Peyer's patch (tissue), 4 donors: ENCODE measurements at places on chromosomes 3 and 15. TPM values are rescaled to one million over a fixed set of nuclear protein-coding genes. Genes with fewer than 3 reads are reported as not detected.

The SEMA6D gene
- 115 TPM for total RNA-seq

The FANCD2OS gene
- not detected for total RNA-seq

The IGDCC3 gene
- total RNA-seq, result not detected

The CCR1 gene
- 0.95 TPM for total RNA-seq

- H3K4me1 ChIP-seq, result no peaks in the 10 kb centered on the region
- DNase-seq, result no peak
- H3K4me3 ChIP-seq, result no peak overlapping the region
Observed at GRCh38 chr15:74453925-74454763, 6.8 kb downstream of the UBL7 start.

DNA sequence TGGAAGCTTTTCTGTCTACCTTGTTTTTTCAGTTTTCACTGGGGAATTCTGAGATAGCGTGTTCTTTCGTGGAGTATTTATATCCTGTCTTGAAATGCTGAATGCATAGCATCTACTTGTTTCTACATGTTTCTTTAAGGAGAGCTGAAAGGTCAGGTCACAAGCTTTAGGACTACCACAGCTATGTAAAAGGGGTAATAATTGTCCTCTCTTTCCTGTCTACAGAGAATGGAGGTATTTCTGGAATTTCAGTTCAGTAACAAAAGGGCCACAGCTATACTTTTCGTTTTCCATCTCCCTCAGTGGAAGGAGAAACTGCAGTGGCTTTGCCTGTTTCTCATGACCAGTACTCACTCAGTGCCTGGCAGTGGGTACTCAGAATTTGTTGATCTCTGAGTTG, 4.7 kb downstream of the INAFM2 start:
- H3K4me1 ChIP-seq, result no peaks in the 10 kb centered on the region
- DNase-seq, result no peak
- H3K4me3 ChIP-seq, result no peak overlapping the region

DNA sequence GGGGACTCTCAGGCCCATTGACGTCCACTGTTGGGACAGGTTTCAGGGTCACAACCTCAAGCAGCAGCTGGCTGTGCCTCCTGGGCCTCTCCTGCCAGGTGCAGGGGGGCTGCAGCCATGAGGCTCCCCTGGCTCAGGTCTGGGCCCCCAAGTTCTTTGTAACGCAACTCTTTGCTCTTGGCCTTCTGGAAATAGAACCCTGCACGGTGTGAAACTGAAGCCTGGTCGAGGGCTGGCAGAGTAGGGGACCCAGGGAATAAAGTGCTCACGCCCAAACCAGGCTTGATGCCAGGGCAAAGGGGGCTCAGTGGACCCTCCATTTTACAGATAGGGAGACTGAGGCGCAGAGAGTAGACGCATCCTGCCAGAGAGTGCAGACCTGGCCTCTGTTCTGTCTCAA, 771 bp downstream of the CALML4 start:
- H3K27me3 ChIP-seq, result no peaks in the 10 kb centered on the region
- DNase-seq, result peak; percentile 30
- H3K4me1 ChIP-seq, result peaks cover 40% of the 10 kb centered on the region
- peak overlapping the region; percentile 63 for H3K4me3 ChIP-seq

DNA sequence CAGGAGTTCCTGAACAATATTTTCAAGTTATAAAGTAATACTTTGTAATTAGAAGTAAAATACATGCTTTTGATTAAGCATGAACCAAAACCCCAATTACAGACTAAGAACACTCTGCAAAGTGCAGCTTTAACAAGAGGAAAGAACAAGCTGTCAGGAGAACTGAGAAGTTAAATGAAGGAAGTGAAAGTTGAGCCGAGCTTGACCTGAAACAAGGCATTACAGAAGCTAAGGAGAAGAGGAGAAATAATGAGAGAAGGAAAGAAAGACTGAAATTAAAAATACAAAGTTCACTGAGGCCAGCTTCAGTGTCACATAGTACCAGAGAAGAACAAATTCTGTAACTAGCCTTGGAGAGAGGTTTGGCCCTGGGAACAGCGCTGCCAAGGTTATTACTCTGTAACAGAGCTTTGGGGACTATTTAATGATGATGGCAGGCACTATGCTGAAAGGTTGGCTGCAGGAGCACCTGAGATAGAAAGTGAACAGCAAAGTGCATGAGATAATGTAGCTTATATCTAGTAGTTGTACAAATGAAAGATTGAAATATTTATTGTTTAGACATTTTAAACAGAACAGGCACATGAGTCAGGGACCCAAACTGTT, 241.9 kb upstream of the PEX5L start:
- DNase-seq, result no peak
- H3K27ac ChIP-seq, result no peak overlapping the region
- no peaks in the 10 kb centered on the region for H3K36me3 ChIP-seq
- H3K4me1 ChIP-seq, result no peaks in the 10 kb centered on the region
- no peak overlapping the region for H3K4me3 ChIP-seq

DNA sequence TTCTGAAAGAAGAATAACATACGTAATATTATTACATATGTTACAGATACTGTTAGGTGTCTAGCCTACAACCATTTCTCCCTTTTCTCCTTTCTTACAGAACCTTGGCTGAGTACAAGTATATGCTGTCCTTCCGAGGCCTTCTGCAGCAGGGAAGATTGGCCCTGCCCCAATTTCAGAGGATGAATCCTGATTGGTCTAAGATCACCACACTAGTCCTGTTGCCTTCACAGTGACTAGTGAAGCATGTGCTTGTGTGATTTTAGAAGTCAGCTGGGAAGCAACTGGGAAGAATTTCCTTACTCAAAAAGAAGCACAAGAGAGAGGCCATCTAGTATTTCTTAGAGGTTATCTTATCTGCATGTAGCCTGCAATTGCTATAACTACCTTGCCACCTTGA, 30.6 kb upstream of the MECOM start:
- H3K4me3 ChIP-seq, result no peak overlapping the region
- no peak overlapping the region for H3K27ac ChIP-seq
- H3K36me3 ChIP-seq, result no peaks in the 10 kb centered on the region
- H3K4me1 ChIP-seq, result no peaks in the 10 kb centered on the region

DNA sequence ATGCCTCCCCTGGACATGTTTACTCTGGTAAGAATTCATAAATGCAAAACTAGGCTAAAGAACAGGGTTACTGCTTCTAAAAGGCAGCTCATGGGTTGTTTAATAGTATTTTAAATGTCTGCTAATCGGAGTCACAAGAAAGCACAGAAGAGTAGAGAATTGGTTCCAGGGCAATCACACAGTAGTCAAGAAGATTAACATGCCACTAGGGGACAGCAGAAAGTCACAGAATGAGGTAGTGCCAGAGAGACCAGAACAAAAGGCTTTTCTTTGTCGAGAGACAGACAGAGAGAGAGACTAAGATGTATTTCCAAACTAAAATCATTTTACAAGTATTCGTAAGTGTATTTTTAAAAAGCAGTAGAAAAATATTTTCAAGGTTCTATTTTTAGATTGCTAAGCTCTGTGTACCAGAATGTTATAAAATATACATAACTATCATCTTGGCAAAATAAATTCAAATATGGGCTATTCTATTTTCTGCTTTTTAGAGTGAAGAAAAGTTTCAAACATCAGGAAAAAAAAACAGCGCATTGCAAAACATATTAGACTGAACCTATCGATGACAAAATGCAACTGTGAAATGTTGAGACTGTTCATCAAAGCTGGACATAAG, 78.3 kb upstream of the CDIN1 start:
- no peak for DNase-seq
- H3K4me3 ChIP-seq, result no peak overlapping the region
- H3K27ac ChIP-seq, result no peak overlapping the region
- no peaks in the 10 kb centered on the region for H3K4me1 ChIP-seq

DNA sequence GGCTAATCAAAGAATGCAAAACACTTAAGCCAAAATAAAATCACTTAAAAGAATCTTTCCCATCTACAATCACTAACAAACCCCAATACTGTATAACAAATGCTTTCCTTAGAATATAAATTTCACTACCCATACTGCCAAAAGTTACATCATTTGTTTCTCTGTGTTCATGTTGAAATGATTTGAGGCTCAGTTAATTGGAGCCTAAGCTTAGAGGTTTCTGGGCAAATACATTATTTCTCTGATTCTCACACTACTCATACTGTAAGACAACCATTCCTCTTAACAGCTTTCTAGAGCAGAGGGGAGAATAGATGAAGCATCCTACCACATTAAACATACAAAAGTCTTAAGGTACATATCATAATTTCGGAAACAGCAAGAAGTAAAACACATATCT, 2.1 kb downstream of the RIOX2 start:
- no peaks in the 10 kb centered on the region for H3K4me1 ChIP-seq
- H3K27ac ChIP-seq, result no peak overlapping the region
- DNase-seq, result no peak
- H3K27me3 ChIP-seq, result no peaks in the 10 kb centered on the region

DNA sequence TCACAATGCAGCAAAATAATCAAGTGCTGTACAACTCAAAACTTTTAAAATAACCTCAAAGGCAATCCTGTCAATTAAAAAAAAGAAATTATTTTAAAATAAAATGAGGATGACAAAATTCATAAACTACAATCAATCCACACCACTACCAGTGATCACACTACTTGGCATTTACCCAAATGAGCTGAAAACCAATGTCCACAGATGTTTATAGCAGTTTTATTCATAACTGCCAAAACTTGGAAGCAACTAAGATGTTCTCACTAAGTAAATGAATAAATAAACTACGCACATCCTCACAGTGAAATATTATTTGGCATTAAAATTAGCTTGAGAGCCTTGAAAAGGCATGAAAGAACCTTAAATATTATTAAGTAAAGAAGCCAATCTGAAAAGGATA, 121.3 kb downstream of the STAG1 start:
- no peaks in the 10 kb centered on the region for H3K36me3 ChIP-seq
- H3K4me3 ChIP-seq, result no peak overlapping the region
- DNase-seq, result no peak
- no peak overlapping the region for H3K27ac ChIP-seq
- H3K27me3 ChIP-seq, result no peaks in the 10 kb centered on the region

GRCh38 chr15:31485431-31485830, 158.8 kb downstream of the KLF13 start:
- no peak overlapping the region for H3K27ac ChIP-seq
- no peak for DNase-seq
- no peak overlapping the region for H3K4me3 ChIP-seq
- H3K27me3 ChIP-seq, result no peaks in the 10 kb centered on the region

- H3K36me3 ChIP-seq, result no peaks in the 10 kb centered on the region
- no peak overlapping the region for H3K4me3 ChIP-seq
- DNase-seq, result no peak
- no peak overlapping the region for H3K27ac ChIP-seq
Observed at GRCh38 chr3:185632996-185633395, 46.9 kb downstream of the SENP2 start.

DNA sequence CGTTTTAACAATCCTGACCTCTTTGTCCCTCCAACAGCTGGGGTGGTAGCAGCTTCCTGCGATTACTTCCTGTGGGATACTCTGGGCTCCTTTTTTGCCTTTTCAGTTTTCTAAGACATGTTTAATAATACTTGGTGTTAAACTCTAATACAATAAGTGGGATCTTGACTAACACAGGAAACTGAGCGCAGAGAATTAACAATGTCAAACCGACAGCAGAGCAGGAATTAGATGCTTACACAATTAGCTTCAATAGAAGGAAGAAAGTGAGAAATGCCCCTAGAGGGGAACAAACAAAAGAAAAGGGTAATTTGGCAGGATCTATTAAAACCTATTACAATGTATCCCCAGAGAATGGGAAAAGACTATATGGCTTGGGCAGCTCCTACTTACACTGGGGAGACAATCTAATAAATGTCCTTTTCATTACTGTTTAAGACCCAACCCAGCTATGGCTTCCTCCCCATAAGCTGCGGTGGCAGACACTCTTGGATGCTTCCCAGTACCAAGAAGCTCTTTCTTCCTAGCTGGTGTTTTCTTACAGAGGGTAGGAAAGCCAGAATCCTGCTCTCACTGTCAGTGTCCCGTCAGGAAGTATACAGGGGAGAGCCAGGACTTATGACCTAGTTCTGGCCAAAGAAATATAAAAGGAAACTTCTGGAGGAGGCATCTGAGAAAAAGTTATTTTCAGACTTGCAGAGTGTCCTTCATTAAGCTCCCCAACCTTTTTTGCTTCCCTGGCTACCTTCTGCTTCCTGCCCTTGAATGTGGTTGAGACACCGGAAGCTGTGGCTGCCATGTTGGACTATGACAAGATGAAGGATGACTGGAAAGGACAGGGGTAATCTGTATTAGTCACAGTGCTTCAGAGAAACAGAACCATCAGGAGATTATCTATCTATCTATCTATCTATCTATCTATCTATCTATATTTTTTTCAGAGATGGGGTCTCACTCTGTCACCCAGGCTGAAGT, 194.1 kb upstream of the KBTBD8 start:
- no peak overlapping the region for H3K4me3 ChIP-seq
- H3K36me3 ChIP-seq, result no peaks in the 10 kb centered on the region
- no peaks in the 10 kb centered on the region for H3K27me3 ChIP-seq
- H3K4me1 ChIP-seq, result no peaks in the 10 kb centered on the region

DNA sequence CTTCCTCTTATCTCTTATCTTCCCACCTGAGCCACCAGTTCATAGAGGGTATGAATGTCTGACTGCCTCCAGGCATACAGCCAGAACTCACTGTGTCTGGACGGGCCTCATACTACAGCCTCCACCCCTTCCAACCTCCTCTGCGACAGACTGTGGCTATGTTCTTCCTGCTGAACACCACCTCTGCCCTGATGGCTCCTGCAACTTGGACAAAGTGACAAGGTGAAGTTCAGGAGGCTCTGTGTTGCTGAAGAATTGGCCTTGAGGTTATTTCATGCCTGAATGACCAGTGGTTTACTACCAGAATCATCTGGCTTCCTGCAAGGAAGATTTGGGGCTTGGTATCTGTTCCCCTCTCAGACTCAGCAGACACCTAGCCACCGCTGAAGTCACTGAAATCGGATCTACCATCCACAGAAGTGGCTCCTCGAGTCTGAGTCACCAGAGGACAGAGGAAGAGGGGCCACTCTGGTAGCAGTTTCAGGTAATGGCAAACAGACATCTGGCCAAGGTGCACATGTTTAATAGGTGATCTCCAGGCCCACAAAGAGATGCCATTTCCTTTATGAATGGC, 14.2 kb upstream of the ULK3 start:
- peak overlapping the region; percentile 45 for H3K27ac ChIP-seq
- no peak overlapping the region for H3K4me3 ChIP-seq
- H3K27me3 ChIP-seq, result no peaks in the 10 kb centered on the region
- H3K36me3 ChIP-seq, result no peaks in the 10 kb centered on the region
- H3K4me1 ChIP-seq, result peaks cover 28% of the 10 kb centered on the region

DNA sequence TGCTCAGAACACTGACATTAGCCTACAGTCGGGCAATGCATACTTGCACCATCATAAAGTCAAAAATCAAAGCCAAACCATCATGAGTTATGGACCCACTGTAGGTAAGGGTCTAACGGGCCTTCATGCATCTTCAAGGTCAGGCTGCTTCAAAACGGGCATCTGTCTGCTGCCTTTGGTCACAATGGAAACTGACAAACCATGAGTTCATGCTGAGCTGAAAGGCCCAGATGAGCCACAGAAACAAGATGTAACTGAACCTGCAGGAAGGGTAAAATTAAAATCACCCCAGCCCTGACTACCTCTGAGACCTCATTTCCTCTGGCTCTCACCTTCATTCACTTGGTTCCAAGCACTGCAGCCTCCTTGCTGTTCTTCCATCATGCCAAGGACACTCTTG, 143.8 kb downstream of the ERC2 start:
- no peaks in the 10 kb centered on the region for H3K27me3 ChIP-seq
- no peak for DNase-seq
- H3K27ac ChIP-seq, result no peak overlapping the region
- no peaks in the 10 kb centered on the region for H3K36me3 ChIP-seq
- H3K4me3 ChIP-seq, result no peak overlapping the region
- no peaks in the 10 kb centered on the region for H3K4me1 ChIP-seq
